ENCODE measurements at places on chromosomes 1 and 21.

DNA sequence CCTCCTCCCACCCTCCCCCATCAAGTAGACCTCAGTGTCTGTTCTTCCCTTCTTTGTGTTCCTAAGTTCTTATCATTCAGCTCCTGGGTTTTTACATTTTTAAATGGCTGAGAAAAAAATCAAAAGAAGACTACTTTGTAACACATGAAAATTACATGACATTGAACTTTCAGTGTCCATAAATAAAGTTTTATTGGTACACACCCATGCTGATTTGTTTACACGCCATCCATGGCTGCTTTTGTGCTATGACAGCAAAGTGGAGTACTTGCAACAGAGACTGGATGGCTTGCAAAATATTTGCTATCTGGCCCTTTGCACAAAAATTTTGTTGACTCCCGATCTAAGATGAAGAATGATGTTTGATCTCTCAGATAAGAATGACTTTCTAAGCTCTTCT, 171.4 kb downstream of the PRDM2 start:
- DNase-seq, result no peak

DNA sequence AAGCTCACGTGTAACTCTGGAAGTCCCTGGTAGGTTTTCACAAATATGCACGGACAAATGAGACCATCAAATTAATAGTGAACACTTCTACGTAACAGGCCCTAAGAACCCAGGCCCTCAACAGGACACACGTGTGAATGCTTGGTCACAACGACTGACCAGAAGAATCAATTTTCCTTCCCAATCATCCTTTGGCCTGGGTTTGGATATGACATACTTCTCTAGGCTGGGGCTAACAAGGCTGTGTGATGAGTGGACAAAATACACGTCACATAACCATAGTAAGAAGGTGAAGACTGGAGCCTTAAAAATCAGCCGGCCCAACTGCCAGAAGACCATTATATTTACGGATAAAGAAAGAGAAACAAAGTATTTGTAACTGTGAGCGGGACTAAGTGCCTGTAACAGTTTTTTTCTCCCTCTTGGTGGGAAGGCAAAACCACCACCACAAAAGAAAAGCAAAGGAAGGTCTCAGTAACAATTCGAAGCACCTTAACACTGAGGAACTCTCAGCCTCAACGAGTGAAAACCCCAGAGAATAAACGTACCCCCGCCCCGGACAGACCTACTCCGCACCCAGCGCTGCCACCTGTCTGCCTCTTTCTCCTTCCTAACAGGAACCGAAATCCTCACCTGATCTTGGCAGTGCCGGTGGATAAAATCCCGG, 450 bp downstream of the SDE2 start:
- DNase-seq, result no peak

- DNase-seq, result no peak
Observed at GRCh38 chr1:46134660-46135331, 2.4 kb upstream of the PIK3R3 start.

GRCh38 chr1:10508511-10508951, 33.8 kb downstream of the PEX14 start:
- no peak for DNase-seq

DNA sequence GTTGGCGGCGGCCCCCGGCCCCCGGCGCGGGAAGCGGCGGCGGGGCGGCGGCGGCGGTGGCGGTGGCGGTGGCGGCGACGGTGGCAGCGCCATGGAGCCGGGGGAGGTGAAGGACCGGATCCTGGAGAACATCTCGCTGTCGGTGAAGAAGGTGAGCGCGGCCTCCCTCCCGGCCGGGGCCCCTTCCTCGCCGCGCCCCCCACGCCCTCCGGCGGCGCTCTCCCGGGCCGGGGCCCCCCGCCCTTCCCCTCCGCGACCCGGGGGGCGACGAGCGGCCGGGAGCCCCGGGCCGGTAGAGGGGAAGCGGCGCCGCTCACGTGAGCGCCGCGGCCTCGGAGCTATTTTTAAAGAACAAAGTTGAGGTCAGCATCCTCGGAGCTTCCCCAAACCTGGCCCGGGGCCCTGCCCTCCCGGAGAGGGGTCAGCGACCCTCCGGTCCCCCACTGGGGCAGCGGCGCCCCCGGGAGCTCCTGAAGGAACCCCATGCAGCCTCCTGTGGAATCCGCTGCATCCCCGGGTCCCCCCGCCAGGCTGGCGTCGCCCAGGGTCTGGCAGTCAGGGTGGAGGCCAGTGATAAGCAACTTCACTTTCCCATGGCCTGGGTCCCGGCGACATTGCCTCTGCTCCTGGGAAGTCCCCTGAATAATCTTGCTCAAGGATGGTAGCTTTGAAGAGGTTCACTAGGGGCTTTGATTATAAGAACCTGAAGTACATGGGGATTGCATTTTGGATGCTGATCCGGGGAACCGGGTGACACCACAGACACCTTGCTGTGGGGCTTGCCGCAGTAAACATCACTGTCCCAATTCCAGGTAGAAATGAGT, 560 bp downstream of the PLEKHM2 start:
- peak; percentile 56 for DNase-seq

- DNase-seq, result no peak
Observed at GRCh38 chr1:87600854-87601253, 272.2 kb downstream of the LMO4 start.

DNA sequence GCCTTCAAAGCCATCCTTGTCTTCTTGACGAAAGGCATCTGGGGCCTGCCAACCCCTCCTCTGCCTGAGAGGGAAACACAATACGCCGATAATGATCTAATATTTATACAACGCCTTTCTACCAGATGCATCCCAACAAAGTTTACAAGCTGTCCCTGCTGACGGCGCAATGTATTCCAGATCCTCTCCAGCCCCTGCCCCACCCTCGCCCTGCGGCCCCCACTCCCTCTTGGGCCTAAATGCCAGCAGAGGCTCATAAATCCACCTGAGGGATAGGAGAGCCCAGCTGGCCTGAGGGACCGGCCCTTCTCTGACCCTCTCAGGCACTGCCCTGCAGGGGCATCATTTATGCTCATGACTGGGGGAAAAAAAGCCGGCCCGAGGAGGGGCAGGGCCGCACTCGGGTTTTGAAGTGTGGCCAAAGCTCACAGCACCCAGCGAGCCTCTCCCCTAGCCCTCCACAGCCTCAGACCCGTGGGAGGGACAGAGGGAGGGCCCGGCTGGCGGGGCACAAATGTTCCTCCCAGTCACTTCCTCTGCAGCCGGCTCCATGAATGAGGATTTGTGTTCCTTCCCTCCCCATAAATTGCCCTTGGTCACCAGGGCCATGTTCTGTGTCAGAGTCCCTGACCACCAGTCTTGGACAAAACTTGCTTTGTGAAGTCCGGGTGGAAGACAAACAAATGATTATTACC, 140.3 kb downstream of the FOXD2 start:
- DNase-seq, result no peak

GRCh38 chr1:172727956-172728603, 69.2 kb downstream of the FASLG start:
- DNase-seq, result peak; percentile 28

DNA sequence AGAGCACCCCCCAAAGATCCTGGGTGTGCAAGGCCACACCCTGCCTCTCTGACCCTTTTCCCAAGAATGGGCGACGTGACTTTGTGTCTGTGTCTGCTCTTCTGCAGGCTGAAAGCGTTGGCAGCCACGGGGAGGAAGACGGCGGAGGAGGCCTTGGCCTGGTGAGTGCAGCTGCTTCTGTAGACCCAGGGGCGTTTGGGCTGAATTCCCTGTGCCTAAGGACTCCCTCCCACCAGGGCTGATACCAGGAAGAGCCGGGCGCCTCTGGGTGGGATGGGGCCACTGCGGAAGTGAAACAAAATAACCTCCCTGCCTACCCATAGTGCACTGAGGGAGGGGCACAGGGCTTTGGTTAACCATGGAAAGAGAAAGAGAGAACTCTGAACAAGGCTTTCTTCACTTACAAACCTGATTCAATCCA, 2.5 kb downstream of the UBASH3A start:
- peak; percentile 61 for DNase-seq

- DNase-seq, result no peak
Observed at GRCh38 chr1:31633117-31633516, 11.6 kb downstream of the PEF1 start.

- no peak for DNase-seq
Observed at GRCh38 chr1:176046926-176047325, 160.2 kb downstream of the COP1 start.

- DNase-seq, result no peak
Observed at GRCh38 chr1:97849345-97850340, 71.2 kb downstream of the DPYD start.
